ENCODE measurements at places on chromosomes 3 and 15.

GRCh38 chr3:187902936-187903335 lies 157.7 kb upstream of the BCL6 start:
- DNase-seq: no peak

- DNase-seq: no peak
These were observed 1.7 kb downstream of the NMNAT3 start for GRCh38 chr3:139676108-139676507.

- no peak for DNase-seq
These were observed 21.9 kb upstream of the SSR3 start for GRCh38 chr3:156576651-156577348.

DNA sequence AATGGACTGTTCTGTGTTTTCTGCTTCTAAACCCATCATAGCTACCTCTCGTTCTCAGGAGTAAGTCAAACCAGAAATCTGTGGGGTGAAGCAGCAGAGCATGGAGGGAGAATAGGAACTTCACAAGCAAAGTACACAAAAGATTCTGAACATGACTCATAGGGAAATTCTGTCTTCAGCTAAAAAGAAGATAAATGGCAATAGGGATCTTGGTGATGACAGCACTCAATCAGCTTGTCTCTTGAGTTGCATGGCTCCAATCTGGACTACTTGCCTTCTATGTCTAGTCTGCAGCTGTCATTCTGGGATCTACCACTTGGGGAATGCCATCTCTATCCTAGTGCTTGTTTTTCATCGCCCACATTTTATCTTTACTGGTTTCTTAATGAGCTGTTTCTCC lies 13.5 kb upstream of the GRAMD1C start:
- no peak for DNase-seq

- DNase-seq: no peak
These were observed 73.1 kb downstream of the TNIK start for GRCh38 chr3:171387062-171387461.

DNA sequence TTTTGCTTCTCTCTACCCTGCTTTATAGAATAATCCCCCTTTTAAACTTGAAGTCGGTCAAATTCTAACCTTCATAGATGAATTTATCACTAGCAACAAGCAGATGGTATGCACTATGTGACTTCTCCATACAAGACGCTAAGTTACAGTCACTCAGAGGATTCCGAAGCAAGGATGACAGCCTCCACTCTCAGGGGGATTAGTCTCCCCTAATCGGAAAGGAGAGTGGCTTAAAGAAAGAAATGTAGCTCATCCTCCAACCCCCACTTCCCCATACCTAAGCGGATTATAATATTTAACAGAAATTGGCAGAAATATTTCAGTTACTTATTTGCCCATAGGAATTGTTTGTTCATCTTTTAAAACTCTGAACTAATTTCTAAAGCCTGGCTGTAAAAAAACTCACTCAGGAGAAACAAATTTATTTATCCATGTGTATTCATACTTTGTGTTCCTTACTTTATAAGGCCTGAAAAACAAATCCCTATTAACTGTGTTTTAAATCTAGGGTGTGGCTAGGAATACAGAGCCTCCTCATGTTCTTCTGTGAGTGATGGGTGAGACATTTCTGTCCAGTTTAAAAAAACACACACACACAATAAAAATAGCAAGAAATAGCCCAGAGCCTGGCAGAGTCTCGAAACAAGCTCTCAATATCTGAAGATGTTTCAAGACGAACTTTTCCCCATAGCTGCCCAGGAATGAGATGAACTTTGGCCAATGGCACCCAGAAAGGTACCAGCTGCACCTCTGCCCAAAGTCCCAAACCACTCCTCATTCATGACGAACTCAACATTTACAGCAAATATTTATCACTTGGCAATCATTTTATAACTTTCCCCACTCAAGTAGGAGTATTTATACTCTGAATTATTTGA lies 18.7 kb downstream of the SIAH2 start:
- DNase-seq: no peak

DNA sequence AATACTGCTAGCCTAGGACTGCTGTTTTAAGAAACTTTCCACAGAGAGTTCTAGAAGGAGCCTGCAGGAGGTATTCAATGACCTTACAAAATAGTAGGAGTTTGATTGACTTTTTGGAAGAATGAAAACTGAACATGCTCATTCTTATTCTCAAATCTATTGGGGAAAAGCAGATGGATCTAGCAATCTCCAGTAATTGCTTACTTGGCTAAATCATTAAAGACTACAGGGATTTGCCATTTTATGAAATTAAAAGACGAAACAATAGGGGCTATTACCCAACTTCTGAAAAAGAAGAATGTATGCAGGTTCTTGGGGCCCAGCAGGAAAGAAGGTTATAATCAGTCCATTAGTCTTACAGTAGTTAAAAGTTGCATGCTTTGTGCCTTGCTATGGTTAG lies 29.9 kb upstream of the PEX5L start:
- DNase-seq: no peak

DNA sequence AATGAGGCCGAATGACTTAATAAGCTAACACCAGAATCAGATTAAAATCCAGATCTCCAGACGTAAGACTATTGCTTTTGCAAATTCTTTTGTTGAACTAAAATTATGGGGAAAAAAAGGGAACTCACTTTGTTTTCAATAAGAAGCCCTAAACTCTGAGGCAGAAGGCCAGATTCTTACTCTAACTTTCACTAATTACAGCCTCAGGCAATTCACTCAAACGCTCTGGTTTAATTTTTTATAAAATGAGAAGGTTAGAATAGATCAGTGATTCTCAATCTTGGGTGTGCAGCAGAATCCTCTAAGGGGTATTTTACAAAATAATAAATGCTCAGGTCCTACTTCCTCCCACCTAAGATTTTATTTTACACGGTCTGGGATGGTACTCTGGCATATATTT lies 38.1 kb downstream of the C3orf70 start:
- DNase-seq: no peak

All from T-helper 17 cell (primary cell).